ENCODE measurements at places on chromosomes 16 and 17. TPM values are rescaled to one million over a fixed set of nuclear protein-coding genes. Genes with fewer than 3 reads are reported as not detected.

Gene CDH13
- 98.6 TPM for total RNA-seq

Gene CARD14
- 0.13 TPM for total RNA-seq

Gene CSH1
- total RNA-seq, result not detected

Gene CCDC200
- total RNA-seq, result not detected

Gene NPIPB4
- 17.9 TPM for total RNA-seq

Gene C17orf78
- not detected for total RNA-seq

Gene MAP2K4
- 21.0 TPM for total RNA-seq

Gene AKTIP
- 19.8 TPM for total RNA-seq

Gene IRF8
- 0.49 TPM for total RNA-seq

Gene HBM
- not detected for total RNA-seq

Gene RBFOX1
- under 0.01 TPM for total RNA-seq

Gene HBQ1
- total RNA-seq, result 4.9 TPM

Gene IRX5
- total RNA-seq, result 2.3 TPM

Gene CTRB2
- total RNA-seq, result not detected

Gene AXIN2
- total RNA-seq, result 1.8 TPM

Gene TBC1D3D
- 2.8 TPM for total RNA-seq

Gene TLCD3B
- total RNA-seq, result 0.13 TPM

Gene C16orf96
- under 0.01 TPM for total RNA-seq

Gene SKAP1
- 0.33 TPM for total RNA-seq

Gene TEX14
- not detected for total RNA-seq

Gene HS3ST2
- not detected for total RNA-seq

Gene SAMD14
- total RNA-seq, result 5.9 TPM

Gene CCDC154
- total RNA-seq, result 0.16 TPM

Gene MYO1D
- total RNA-seq, result 21.7 TPM

Gene TMC5
- not detected for total RNA-seq

Gene SARM1
- 5.4 TPM for total RNA-seq

Gene MGRN1
- total RNA-seq, result 60.6 TPM

Gene KRT16
- 0.51 TPM for total RNA-seq

Gene UMOD
- total RNA-seq, result not detected

Measured in mesangial cell (primary cell).